ENCODE measurements at places on chromosomes 3 and 15. TPM values are rescaled to one million over a fixed set of nuclear protein-coding genes. Genes with fewer than 3 reads are reported as not detected.
A peak's percentile ranks its signal among the peaks of the same experiment; 100 is the strongest.

DNA sequence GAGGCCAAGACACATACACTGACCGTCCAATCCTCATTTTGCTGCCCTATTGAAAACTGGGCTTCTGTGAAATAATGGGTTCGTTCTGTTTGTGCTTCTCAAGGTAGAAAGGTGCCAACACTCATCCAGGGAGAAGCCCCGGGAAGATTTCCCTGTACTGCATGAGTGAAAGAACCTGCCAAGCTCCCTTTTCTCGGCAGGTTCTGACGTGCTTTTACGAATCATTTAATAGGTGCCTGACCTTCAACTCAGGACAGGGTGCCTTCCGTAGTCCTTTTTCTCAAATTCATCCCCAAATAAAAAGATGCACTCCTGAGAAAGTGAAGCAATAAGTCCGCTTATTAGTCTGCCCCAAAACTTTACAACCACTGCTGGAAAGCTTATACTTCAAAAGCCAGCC, 64.2 kb downstream of the B3GNT5 start:
- no peaks in the 10 kb centered on the region for H3K4me1 ChIP-seq
- H3K36me3 ChIP-seq, result no peaks in the 10 kb centered on the region
- H3K27me3 ChIP-seq, result peaks cover 2% of the 10 kb centered on the region
- no peak overlapping the region for H3K4me3 ChIP-seq
- no peak for DNase-seq
- no peak overlapping the region for H3K27ac ChIP-seq

DNA sequence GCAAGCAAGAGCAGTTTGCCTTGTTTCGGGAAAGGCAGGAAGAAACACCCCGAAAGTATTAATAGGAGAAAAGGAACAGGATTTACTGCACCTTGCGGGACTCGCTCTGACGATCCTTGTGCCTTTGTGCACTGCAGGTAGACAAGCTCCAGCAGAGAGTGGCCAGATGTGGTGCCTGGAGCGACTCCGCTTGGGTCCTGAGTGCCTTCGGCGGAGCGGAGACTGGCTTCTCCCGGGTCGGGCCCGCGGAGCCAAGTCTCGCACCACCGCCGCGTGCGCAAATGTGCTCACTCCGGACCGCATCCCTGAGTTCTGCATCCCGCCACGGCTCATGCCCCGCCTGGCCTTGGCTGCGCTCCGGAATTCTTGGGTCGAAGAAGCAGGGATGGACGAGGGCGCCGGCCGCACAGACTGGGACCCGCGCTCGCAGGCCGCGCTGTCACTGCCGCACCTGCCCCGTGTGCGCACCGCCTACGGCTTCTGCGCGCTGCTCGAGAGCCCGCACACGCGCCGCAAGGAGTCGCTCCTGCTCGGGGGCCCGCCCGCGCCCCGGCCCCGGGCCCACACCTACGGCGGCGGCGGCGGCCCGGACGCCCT, 769 bp downstream of the C2CD4A start:
- peak overlapping the region; percentile 90 for H3K4me3 ChIP-seq
- peaks cover 4% of the 10 kb centered on the region for H3K36me3 ChIP-seq
- peak; percentile 21 for DNase-seq
- H3K4me1 ChIP-seq, result peaks cover 14% of the 10 kb centered on the region

The ZNF770 gene
- 26.7 TPM for total RNA-seq

The OR5K2 gene
- not detected for total RNA-seq

The LDHAL6B gene
- total RNA-seq, result not detected

The NAALADL2 gene
- 3.5 TPM for total RNA-seq

The FRMD4B gene
- 102 TPM for total RNA-seq

The STAB1 gene
- total RNA-seq, result 866 TPM

The GCSAM gene
- total RNA-seq, result not detected

The DPPA2 gene
- total RNA-seq, result 0.64 TPM

GRCh38 chr3:184175506-184175905, 851 bp downstream of the AP2M1 start:
- H3K4me3 ChIP-seq, result peak overlapping the region; percentile 99
- H3K27ac ChIP-seq, result peak overlapping the region; percentile 92
- peaks cover 35% of the 10 kb centered on the region for H3K4me1 ChIP-seq
- peaks cover 19% of the 10 kb centered on the region for H3K27me3 ChIP-seq

The FYCO1 gene
- 13.8 TPM for total RNA-seq

The GP9 gene
- 1.5 TPM for total RNA-seq

DNA sequence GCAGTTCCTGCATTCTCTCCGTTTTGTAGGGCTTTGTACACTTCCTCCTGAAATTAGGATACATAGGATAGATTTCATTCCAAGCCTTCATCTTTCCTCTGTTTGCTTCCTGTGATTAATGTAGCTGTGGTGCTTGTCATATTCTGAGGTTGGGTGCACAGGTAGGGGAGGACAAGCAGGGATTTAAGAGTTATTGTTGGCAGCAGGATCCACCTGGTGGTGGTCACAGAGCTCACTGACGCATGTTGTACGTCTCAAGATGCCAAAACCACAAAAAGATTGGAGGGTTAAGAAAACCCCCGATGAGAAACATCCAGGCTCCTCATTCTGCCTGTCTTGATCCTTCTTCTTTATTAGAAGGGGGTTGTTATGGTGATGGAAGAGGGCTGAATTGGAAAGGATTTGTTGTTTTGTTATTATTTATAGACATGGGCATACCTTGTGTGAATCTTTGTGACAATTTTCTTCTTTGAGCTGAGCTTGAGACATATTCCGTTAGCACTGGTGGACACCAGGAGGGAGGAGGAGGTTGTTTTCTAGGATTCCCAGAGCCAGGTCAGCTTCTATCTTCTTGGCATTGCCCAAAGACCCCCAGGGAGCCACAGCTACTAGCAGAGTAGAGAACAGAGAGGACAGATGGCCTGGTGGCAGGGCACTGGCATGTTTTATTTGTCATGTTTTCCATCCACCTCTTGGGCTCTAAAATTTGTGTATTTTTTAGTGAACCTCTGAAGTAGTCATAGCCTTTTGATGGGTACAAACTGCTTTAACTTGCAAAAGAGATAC, 57.7 kb upstream of the LARS2 start:
- DNase-seq, result no peak
- H3K36me3 ChIP-seq, result no peaks in the 10 kb centered on the region
- peaks cover 11% of the 10 kb centered on the region for H3K4me1 ChIP-seq

Measured in endothelial cell (in vitro differentiated cells).